ENCODE measurements at places on chromosomes 5 and 9.

DNA sequence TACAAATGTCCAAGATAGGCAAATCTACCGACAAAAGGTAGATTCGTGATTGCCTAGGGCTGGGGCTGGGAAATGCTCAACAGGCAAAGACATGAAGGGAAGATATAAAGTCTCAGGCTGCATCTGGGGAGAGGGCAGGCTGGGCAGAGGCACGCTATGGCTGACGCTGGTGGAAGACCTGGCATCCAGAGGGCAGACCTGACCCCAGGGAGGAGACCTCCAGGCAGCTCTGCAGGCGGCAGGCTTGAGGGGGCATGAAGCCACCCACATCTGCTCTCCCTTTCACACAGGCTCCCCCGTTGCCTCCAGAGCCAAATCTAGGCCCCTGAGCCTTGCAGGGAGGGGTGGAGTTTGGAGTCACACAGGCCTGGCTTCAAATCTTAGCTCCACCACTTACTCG, 145.5 kb downstream of the PAX5 start:
- DNase-seq = no peak

- DNase-seq = no peak
These were observed 3.6 kb downstream of the NR3C1 start for GRCh38 chr5:143399616-143400540.

DNA sequence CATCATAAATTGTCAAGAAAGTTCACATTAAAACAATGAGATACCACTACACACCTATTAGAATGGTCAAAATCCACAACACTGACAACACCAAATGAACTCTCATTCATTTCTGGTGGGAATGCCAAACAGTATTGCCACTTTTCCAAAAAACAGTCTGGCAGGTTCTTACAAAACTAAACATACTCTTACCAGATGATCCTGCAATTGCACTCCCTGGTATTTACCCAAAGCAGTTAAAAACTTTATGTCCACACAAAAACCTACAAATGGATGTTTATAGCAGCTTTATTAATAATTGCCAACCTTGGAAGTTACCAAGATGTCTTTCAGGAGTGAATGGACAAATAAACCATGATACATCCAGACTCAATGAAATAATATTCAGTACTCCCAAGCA, 56.8 kb downstream of the ZNF608 start:
- no peak for DNase-seq

DNA sequence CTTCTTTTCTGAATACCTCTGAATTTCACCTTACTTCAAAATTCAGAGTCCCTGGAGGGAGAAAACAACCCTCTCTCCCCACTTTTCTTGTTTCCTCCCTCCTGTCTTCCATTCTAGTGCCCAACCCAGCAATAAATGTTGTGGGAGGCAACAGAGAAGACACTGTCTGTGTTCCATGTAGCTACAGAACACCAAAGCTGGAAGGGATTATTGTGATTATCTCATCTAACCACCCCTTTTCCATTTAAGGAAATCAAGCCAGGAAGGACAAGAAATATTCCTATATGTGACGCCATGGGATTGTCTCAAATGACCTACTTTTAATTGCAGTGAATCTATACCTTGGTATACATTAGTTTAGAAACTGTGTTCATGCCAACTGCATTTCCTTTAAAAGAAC, 476.6 kb upstream of the TNC start:
- no peak for DNase-seq

DNA sequence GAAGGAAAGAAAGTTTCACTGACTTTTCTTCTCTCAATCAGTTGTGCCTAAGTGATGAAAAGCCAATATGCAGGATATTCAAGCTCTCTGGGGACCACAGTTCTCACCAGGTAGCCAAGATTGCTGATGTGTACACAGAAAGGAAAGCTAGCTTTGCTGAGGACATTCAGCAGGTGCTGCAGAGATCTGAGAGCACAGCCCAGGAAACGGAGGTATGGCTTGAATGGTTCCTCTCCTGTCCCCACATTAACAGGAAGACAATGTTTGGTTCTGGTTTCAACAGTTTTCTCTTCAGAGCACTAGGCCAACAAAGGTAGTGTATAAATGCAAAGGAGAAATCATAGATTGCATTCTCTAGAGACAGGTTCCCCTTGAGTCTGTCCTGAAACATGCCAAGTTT, 69.6 kb downstream of the PTPDC1 start:
- DNase-seq = no peak

- no peak for DNase-seq
These were observed 1.1 kb upstream of the MAN2A1 start for GRCh38 chr5:109688630-109688969.

DNA sequence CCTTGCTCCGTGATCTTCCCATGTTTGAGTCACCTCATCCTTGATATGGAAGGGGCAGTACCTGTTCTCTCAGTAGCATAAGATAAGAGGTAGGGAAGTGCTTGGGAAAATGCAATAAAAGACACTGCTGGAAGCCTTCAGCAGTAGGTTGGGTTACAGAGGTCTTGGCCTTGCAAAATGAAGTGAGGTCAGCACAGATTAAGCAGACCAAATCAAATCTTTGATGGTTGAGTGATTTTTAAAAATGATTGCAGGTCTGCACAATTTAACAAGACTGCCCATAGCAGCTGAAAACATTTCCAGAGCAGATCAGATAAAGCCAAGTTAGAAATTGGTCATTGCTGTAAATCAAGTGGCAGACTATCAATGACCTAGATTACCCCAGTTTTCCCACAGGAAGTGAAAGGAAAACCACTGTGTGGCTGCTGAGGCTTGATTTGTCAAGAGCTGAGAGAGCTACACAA, 32.9 kb downstream of the PALM2AKAP2 start:
- DNase-seq = no peak

GRCh38 chr9:99135456-99135855, 30.5 kb downstream of the TGFBR1 start:
- DNase-seq = no peak

GRCh38 chr9:113818391-113818790, 57.7 kb upstream of the ZNF618 start:
- DNase-seq = no peak

- DNase-seq = no peak
These were observed 629.2 kb downstream of the BNC2 start for GRCh38 chr9:16241231-16241630.

DNA sequence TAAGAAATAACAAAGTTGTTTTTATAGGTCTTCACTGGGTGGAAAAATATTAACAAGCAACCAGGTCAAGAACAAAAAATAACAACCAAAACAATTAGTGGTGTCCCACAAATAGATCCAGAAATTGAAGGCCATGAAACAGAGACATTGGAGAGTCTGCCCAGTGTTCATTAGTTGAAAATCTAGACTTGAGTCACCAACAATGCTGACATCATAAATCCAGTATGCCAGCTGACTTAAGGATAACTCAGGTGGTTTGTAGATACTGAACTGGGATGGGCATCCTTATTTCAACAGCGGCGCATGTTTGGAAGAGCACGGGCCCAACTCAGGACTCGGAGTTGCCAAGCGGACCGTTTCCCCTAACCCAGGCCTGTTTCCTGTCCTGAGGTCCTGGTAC, 80.7 kb upstream of the TNFAIP8 start:
- DNase-seq = no peak

GRCh38 chr5:144429405-144429804, 258.7 kb downstream of the KCTD16 start:
- no peak for DNase-seq

- no peak for DNase-seq
These were observed 43.4 kb upstream of the KIAA1958 start for GRCh38 chr9:112443200-112443599.

GRCh38 chr5:138544181-138545134, 1.4 kb upstream of the ETF1 start:
- no peak for DNase-seq

DNA sequence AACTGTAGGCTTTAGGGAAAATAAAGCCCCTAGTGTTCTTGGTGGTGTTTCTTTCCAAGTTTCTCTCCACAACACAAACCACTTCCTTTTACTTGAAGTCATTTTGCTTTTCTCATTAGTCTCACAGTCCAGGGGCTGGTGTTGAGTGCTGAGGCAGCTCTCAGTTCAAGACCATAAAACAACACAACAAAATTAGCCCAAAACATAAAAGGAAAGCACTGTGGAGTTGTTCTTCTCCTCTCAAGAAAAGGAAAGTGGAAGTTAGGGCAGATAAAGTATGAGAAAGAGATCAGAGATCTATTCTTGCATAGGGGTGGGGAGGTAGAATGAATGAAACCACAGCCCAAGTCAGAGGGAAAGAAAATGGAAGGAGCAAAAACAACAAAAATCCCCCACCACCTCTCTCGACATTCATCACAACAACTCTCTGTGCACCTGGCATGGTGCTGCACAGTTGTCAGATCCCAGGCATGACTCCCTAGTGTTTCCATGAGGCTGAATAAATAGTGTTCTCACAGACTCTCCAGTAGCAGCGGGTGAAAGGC, 569.9 kb downstream of the RAB3C start:
- DNase-seq = no peak

DNA sequence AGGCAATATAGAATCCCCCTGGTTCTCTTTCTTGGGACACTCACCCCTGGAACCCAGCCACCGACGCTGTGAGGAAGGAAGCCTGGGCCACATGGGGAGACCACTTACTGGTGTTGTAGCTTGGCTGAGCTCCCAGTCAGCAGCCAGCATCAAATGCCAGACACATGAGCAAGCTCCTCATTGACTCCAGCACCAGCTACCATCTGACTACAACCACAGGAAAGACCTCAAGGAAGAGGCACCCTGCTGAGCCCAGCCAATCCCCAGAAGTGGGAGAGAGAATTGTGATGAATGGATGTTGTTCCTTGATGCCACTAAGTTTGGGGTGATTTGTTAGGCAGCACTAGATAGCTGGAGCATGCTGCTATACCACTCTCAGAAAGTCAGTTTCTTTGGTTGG, 36.0 kb downstream of the BNIP1 start:
- no peak for DNase-seq

GRCh38 chr5:137071526-137071925, 427.6 kb downstream of the SPOCK1 start:
- no peak for DNase-seq

GRCh38 chr5:77832166-77832770, 56.1 kb upstream of the TBCA start:
- DNase-seq = no peak

DNA sequence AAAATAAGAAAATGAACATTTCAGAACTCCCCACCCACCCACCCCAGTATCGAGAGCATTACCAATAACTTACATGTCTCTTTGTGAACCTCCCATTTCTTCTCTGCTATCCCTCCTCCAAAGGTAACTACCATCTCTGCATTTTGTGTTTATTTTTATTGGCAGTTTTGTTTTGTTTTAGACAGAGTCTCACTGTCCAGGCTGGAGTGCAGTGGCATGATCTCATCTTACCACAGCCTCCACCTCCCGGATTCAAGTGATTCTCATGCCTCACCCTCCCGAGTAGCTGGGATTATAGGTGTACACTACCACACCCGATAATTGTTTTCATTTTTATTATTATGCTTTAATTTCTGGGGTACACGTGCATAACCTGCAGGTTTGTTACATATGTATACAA, 21.7 kb upstream of the GLIS3 start:
- no peak for DNase-seq

- DNase-seq = no peak
These were observed 269.4 kb upstream of the PTGER4 start for GRCh38 chr5:40410231-40410861.

DNA sequence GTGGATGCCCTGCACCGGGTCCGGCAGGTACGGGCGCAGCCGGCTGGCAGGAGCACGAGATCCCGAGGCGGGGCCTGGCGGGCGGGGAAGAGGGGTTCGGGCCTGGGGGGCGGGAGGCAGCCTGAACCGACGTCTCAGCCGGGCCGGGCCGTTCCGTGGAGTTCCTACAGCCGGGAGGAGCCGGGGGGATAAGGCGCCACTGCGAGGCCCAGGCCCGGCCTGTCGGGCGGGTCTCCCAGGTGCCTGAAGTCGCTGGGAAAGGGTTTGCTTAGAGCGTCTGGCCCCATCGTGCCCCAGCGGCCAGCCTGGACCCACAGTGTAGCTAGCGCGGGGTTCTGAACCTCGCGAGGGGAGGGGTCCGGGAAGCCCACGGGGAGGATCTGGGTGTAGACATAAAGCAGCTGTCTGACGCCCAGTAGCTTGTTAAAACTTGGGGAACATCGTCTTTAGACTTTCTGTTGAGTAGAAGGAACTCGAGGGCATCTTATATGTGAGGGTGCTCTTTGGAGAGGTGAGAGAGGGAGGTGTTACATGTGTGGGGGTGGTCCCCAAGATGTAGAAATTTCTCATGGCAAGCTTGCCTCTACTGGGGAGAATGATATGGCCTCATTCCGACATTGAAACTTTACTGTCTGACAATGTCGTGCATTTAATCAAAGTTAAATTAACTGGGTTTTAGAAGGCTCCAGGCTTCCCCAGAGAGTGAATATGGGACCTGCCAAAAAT, 524 bp downstream of the FUBP3 start:
- DNase-seq = no peak

DNA sequence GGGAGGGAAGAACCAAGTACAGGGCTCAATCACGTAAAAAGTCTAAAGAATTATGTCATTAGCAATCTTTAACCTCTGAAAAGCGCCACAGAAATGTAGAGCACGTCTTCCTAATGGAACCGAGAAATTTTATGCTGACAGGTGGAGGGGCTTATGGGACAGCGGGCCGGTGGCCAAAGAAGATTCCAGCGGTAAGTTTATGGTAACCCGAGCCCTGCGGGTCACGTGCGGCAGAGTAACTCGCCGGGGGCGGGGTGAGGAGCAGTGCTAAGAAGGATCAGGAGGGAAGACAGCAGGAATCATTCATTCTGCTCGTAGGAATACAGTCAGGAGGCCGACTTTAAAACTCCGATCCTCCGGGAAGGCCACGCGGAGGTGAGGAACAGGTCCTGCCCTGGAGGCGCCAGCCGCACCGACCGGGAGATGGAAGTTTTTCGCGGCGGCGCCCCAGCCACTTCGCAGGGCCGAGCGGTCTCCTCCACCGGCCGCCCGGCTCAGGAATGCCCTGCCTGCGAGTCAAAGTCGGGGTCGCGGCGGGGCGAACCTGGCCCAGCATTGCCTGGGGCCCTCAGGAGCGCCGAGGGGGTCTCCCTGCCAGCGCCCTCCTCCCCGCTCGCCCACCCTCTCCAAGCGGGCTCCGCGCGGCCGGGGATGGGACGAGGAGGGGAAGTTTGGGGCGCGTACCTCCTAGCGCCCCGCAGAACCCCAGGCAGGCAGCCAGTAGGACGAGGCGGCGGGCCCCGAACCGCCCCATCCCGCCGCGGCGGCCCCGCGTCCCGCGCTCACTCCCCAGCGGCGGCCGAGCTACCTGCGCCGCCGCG, 101.8 kb downstream of the ESM1 start:
- no peak for DNase-seq

- no peak for DNase-seq
These were observed 810.5 kb downstream of the DNAH5 start for GRCh38 chr5:13133951-13134350.

DNA sequence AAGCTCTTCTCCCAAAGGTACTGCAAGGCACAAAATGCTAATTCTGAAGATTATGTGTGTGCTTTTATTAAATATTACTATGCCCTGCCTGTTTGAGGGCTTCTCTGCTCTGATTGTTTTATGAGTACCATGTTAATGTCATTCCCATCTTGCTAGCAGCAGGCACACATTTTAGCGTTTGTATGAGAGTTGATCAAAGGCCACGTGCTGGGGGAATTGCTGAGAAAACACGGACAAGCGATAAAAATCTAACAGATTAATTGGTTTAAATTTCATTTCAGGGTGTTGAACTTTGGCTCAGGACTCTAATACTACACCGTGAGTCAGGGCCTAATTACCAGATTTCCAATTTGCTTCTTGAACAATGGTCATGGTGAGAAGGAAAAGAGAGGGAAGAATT, 298.4 kb downstream of the EBF1 start:
- DNase-seq = no peak

- DNase-seq = no peak
These were observed 135.1 kb upstream of the EFNA5 start for GRCh38 chr5:107805824-107806223.

- no peak for DNase-seq
These were observed 26.2 kb upstream of the LAMC3 start for GRCh38 chr9:130982636-130983358.

All from right renal pelvis (tissue), 4 donors.